Right forelimb (tissue), 1 donor: ENCODE measurements at places on chromosomes 3 and 15.
A peak's percentile ranks its signal among the peaks of the same experiment; 100 is the strongest.

DNA sequence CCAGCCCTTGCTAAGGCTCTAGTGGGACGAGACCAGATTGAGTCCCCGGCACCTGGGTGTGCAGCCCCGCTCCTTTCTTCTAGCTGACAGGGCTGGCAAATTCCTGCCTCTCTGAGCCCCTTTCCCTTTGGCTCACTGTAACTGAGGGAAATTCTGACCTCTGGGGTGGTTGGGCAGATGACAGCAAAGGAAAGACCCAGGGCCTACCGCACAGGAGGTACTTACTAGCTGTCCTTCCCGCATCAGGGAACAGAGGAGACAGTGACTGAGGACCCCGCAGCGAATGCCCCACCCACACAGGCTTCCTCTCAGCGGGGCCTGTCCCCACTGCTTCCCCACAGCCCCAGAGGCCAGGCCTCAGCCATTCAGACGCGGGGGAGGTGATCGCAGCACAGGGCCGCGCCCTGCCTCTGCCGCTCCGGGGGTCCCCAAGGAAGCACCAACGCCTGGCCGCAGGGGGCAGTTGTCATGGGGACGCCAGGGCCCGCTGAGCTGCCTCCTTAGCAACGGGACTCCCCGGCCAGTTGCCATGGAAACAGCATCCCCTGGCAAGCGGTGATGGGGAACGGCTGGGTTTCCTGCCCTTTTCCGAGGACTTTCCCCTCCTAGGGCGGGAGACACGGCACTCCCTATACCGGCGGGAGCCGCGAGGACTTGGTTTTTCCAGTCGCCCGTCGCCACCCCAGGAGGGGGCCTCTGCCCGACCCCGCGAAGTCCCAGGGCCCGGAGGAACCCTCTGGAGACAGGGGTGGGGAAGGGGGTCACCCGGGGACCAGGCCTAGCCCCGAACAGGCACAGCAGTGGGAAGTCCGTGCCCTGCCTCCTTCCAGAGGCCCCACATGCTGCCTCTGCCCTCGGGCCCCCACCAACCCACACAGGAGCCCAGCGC lies 50.1 kb downstream of the HCN4 start:
- DNase-seq, result no peak

DNA sequence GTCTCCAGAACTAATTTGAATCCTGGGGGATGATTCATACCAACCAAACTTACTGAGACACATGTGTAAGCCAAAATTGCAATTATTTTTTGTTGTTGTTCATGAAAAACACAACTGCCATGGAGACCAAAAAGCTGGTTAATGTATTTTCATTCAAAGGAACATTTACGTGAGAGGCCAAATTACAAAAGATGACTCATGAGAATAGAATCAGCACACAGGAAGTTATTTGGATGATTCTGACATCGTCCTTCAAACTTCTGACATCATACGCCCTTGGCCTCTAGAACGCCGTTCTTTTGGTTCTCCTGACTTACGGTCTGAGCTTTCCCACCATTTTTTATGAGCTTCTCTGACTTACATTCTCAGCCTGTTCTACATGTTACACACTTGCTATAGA lies 3.0 kb upstream of the ZNF280D start:
- no peak for DNase-seq

GRCh38 chr3:126959136-126959920 lies 23.6 kb upstream of the PLXNA1 start:
- no peak for DNase-seq

- DNase-seq, result peak; percentile 69
These were observed 100.1 kb downstream of the IGF2BP2 start for GRCh38 chr3:185724761-185725160.

GRCh38 chr15:45105586-45105985 lies 8.4 kb downstream of the DUOX2 start:
- DNase-seq, result peak; percentile 21

DNA sequence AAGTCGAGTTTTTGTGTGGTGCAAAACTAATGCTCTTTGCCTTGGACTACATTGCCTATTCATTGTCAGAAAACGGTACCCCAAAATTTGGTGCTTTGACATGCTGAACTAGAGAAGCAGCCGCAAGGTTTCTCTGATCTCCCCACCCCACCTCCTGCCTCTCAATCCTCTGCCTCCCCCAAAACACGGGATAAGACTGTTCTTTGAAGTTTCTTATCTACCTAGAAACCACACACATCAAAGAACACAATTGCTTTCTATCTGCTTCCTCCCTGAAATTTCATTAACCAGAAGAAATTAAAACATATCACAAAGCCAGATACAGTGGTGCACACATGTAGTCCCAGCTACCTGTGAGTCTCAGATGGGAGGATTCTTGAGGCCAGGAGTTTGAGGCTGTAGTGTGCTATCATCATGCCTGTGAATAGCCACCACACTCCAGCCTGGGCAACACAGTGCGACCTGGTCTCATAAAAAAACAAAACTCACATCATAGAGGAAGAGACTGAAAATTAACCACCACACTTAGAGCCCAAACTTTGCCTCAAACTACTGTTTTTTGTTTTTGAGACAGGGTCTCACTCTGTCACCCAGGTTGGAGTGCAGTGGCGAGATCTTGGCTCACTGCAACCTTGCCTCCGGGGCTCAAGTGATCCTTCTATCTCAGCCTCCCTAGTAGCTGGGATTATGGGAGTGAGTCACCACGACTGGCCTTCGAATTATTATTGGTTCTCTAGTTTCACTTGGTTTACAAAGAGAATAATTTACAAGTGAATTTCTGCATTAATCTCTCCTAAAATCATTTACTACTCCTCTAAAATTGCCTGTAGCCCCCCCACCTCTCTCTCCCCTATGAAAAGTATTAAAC lies 2.7 kb upstream of the PCNP start:
- no peak for DNase-seq
